NCI-H146 (cell line): ENCODE measurements at places on chromosomes 2 and 18.

DNA sequence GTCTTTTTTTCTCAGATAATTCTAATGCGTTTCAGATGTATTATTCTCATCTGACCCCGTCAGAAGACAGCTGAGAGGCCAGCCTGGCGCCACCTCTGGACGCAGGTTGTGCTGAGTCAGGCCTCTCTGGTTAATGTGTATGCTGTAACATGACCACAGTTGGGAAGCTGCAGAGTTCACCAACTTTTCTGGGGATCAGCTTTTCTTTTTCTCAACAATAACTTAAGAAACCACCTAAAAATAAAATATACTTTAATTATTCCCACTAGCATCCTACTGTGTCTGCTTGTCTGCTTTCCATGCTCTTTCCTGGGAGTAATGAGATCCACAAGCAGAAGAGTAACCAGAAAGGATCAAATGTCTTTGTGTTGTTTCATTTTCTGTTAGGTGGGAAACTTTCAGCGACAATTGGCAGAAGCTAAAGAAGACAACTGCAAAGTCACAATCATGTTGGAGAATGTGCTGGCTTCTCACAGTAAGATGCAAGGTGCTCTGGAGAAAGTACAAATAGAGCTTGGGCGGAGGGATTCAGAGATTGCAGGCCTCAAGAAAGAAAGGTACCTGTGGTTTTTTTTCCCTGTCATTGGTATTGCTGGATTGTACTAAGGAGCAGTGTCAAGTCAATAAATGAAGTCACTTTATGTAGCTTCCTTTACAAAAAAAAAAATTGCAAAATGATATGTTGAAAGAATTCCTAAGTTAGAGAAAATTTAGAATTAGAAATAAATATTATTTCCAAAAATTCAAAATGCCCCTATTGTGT is 79.8 kb downstream of the CCDC150 start:
- DNase-seq: no peak

DNA sequence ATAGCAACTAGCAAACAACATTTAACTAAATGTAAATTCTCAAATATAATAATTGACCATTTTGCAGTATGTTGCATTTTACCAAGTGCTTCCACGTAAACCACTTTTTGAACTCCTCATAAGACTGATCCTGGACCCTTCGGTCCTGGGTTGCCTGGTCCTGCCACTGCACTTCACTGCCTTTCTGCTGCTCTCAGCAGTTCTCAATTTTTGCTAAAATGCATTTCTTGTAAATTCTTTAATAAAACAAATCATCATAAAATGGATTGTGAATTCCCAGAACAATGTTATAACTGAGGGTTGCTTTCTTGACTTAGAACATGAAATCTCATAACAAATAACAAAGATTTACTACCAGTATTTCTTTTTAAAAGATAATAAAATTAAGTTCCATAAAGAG is 12.9 kb upstream of the ADAM23 start:
- no peak for DNase-seq

DNA sequence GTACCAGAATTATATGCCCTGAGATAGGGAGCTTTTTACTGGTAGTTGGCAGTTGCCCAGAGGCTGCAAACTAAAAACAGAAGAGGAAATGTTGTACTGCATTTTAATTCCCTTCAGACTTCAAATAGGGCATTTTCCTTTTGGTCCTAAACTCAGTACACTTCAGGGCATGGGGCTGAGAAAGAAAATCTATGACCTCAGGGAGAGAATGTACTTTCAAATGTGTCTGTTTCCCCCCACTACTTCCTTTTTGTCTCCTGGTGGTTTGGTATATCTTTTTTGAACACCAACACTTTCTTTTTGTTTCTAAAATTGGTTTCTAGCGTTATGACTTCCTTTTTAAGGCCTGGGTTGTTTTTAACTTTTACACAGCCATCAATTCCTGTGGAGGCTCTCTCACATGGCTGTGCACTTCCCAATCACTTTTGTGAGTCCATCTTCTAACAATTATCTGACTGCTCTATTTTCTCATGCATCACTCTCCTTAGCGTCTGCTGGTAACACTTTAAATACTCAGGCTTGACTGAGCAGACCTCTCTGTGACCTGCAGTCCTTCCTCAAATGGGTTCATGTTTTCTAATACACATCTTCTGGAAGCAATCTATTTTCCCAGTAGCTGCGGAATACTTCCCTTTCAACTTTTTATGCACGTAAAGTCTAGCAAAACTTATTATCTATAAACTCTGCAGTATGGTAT is 596.0 kb downstream of the LRP1B start:
- DNase-seq: no peak

- no peak for DNase-seq
Measured at GRCh38 chr2:15835991-15836688, 104.2 kb upstream of the MYCN start.

- no peak for DNase-seq
Measured at GRCh38 chr2:35463805-35464596, 891.6 kb upstream of the CRIM1 start.

- no peak for DNase-seq
Measured at GRCh38 chr2:172335736-172336135, 91.7 kb upstream of the ITGA6 start.

- DNase-seq: peak; percentile 35
Measured at GRCh38 chr2:206217743-206218142, 56.7 kb upstream of the ZDBF2 start.

GRCh38 chr2:134782792-134783191 is 55.6 kb upstream of the ACMSD start:
- no peak for DNase-seq

DNA sequence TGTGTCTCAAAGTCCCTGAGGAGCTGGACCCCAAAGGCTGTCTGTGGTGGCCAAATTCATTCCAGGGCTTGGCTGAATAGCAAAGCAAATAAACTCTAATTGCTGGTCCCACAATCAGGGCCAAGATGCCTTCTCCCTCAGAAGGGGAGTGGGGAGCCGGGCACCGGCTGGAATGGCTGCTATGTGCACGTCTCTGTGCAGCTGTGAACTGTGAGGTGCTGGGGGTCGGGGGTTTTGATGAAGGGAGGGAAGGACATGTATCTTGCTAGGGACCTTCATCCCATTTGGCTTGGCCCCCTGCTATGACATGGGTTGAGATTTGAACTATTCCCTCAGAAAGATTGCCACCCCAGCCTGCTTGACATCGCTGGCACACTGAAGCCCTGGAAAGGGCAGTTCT is 60.4 kb downstream of the CIB4 start:
- no peak for DNase-seq

GRCh38 chr2:210443527-210443926 is 33.0 kb downstream of the LANCL1 start:
- DNase-seq: no peak

DNA sequence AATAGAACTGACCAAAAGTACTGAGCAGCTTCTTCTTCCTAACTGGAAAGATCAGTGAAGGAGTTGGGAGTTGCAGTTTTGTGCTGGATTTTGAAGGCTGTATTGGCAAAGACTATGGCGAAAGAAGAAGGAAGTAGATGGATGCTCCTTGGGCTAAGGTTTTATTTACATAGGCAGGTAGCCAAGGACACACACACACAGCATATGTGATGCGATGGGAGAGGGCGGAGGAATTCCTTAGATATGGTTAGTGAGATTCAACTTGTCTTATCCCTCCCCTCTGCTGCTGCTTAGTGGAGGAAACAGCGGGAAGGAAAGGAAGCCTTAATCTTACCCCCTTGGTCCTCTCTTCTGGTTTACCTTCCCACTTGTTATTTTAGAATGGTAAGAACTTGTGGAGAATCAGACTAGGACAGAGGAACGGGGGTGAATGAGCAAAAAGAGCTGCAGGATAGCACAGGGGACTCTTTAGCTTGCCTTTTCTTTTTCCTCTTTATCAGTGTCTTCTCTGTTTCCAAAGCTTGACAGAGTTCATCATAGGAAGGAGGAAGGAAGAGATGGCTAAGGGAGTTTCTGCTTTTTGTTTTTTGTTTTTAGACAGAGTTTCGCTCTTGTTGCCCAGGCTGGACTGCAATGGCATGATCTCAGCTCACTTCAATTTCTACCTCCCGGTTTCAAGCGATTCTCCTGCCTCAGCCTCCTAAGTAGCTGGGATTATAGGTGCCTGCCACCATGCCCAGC is 87.9 kb downstream of the OSBPL6 start:
- DNase-seq: no peak

GRCh38 chr2:181471226-181471625 is 14.0 kb downstream of the ITGA4 start:
- no peak for DNase-seq

GRCh38 chr18:55504808-55505207 is 83.2 kb downstream of the TCF4 start:
- DNase-seq: no peak

GRCh38 chr2:64259312-64259711 is 115.1 kb upstream of the PELI1 start:
- no peak for DNase-seq

- no peak for DNase-seq
Measured at GRCh38 chr2:138333677-138334076, 167.9 kb upstream of the SPOPL start.

GRCh38 chr2:236662231-236663185 is 92.9 kb downstream of the ACKR3 start:
- DNase-seq: no peak

DNA sequence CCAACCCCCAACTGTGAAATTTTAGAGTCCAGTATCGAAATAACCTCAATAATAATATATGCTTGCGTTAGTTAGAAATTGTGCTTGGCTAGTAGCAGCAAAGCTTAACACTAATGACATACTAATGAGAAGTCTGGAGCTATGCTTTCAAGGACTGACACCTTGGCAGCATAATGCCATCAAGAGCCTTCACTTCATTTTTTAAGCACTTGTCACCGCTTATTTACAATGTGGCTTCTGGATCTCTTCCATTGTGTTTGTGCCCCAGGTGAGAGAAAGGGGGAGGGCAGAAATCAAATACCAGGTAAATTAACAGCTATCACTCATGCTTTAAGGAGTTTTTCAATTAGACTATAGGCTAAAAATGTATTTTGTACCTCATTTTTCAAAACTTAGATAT is 101.5 kb downstream of the CDH7 start:
- DNase-seq: no peak

DNA sequence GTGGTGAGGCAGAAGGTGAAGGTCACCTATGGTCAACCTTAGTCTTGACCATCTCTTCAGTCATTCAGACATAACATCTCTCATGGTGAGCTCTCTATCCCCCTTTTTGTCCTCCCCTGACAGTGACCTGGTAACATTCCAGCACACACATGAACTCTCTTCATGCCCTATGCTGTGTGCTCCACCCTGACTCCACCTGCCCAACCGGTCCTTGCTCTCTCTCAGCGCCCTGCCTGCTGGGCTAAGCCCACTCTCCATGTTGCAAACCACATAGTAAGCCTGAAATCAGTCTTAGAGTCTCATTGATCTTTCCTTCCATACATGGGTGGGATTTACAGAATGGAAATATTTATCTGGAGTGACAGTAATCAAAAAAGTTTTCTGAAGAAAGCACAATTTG is 52.8 kb downstream of the MARCO start:
- no peak for DNase-seq

GRCh38 chr2:216351172-216351925 is 20.9 kb downstream of the MARCHF4 start:
- no peak for DNase-seq

DNA sequence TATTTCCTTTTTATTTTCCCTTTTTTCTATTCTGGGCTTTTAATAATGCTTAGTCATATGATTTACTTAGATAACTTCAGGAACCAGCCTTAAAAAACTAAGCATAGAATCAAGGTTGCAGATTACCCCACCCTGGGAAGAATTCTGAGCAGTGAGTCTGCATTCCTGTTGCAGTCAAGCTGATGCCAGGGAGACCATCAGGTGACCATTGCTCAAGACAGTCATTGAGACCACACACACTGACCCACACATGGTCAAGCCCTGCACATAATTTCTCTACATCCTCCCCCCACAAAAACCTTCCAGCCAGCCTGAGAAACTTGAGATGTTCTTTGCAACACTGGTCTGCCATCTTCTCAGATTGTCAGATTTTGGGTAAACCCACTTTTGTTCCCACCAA is 83.9 kb downstream of the SH3YL1 start:
- DNase-seq: no peak

DNA sequence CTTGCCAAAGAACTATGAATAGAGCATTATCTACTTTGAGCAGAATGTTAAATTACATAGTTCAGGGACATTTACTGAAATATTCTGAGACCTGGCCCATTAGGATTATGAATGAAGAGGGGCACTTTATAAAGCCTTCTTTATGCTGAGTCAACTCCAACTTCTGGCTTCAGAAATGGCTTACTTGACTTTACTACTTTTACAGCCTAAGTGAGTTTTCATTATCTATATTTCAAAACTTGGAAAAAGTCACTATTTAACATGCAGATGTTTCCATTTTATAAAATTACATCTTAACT is 37.7 kb downstream of the SESTD1 start:
- DNase-seq: no peak

- DNase-seq: no peak
Measured at GRCh38 chr18:37173384-37173783, 344.5 kb downstream of the KIAA1328 start.

GRCh38 chr2:166487171-166487570 is 6.9 kb downstream of the SCN7A start:
- no peak for DNase-seq

DNA sequence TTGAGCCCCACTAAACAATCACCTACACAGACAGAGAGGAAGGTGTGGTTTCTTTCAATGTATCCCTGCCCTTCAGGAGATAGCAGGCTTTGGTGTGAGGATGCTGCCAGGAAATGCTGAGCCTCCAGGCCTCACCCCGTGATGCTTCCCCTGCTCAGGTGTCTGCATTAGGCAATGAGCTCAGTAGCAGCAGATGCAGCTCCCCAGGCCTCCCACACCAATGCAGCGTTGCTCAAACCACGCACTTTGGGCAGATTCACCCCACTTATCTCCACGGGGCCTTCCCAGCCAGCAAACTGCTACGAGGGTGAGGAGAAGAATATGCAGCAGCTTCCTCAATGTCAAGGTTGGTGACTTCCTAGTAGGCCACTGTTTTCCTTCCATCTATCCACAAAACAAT is 229.3 kb upstream of the PXDN start:
- peak; percentile 14 for DNase-seq

GRCh38 chr2:226553333-226553732 is 246.3 kb downstream of the IRS1 start:
- DNase-seq: no peak

GRCh38 chr18:59885579-59886163 is 14.1 kb upstream of the PMAIP1 start:
- no peak for DNase-seq

- no peak for DNase-seq
Measured at GRCh38 chr2:240998706-240998994, 232 bp downstream of the SNED1 start.

GRCh38 chr2:147603447-147603846 is 241.4 kb upstream of the ACVR2A start:
- DNase-seq: no peak

- DNase-seq: no peak
Measured at GRCh38 chr2:54456362-54456611, 160 bp downstream of the SPTBN1 start.

- no peak for DNase-seq
Measured at GRCh38 chr2:240599141-240599583, 12.6 kb downstream of the CAPN10 start.

DNA sequence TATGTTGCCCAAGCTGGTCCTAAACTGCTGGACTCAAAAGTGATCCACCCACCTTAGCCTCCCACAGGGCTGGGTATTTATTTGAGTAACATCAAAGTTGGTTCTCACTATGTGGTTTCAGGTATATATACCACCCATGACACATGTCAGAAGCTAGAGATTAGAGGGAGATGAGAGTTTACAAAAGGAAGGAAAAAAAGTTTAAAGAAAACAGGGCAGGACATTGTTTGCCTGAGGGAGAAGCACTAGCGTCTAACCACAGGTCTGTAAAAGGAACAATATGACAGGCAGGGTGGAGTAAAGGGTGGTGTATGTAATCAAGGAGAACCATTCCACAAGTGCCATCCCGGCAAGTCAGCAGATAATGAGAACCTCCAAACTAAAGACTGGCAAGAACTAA is 8.5 kb downstream of the CEP76 start:
- no peak for DNase-seq
